ENCODE measurements at places on chromosomes 7 and 10. TPM values are rescaled to one million over a fixed set of nuclear protein-coding genes. Genes with fewer than 3 reads are reported as not detected.

Gene LBX1
- total RNA-seq: not detected

- DNase-seq: no peak
These were observed 19.4 kb downstream of the SPAM1 start for GRCh38 chr7:123944395-123944794.

GRCh38 chr10:113320211-113320610 is 232.6 kb upstream of the HABP2 start:
- DNase-seq: no peak

GRCh38 chr7:18257711-18258110 is 230.1 kb upstream of the PRPS1L1 start:
- DNase-seq: peak; percentile 57

Gene PRSS2
- not detected for total RNA-seq

Gene WNT2
- 0.20 TPM for total RNA-seq

- peak; percentile 63 for DNase-seq
These were observed 24.6 kb downstream of the NAMPT start for GRCh38 chr7:106260136-106260561.

GRCh38 chr10:53646525-53646924 is 873.9 kb upstream of the MBL2 start:
- no peak for DNase-seq

DNA sequence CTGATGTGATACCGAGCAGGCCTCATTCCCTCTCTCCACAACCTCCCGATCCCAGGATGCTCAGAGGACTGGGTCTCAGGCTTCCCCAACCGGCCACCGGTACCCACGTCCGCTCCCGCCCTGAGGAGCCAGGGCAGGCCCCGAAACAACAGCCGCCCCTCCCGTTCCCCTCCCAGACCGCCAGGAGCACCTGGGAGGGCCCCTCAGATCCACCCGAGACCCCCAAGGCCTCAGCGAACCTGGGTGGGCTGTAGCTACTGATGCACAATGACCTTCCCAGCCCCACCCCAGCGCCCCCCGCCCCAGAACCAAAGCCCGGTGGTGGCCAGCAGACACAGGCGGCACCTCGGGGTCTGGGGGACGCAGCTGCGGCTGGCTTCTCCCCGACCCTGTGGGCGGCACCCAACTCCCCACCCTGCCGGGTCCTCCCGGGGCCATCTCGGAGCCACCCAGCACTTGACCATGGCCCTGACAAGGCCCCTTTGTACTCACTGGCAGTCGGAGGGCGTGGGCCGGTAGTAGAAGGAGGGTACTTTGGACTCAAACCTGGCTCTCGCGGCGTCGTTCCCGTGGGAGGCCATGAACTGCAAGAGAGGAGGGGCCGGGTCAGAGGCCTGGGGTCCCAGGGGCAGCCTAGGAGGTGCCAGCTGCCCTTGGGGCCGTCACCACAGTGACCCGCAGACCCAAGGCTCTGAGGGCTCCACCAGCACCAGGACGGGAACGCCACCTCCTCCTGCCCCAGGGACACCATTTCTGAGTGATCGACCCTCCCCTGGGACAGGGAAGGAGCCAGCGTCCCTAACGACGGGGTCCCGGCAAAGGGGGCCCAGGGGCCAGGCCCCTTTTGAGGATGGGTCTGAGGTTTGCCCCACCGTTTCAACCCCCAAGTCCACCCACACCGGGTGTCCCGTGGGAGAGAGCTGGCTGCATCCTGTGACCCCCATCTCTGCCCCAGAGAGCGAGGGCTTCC is 28.1 kb downstream of the ADAP1 start:
- DNase-seq: no peak

- no peak for DNase-seq
These were observed 7.6 kb downstream of the STEAP4 start for GRCh38 chr7:88299126-88299525.

- DNase-seq: peak; percentile 46
These were observed 157.0 kb downstream of the EMX2 start for GRCh38 chr10:117699436-117700075.

DNA sequence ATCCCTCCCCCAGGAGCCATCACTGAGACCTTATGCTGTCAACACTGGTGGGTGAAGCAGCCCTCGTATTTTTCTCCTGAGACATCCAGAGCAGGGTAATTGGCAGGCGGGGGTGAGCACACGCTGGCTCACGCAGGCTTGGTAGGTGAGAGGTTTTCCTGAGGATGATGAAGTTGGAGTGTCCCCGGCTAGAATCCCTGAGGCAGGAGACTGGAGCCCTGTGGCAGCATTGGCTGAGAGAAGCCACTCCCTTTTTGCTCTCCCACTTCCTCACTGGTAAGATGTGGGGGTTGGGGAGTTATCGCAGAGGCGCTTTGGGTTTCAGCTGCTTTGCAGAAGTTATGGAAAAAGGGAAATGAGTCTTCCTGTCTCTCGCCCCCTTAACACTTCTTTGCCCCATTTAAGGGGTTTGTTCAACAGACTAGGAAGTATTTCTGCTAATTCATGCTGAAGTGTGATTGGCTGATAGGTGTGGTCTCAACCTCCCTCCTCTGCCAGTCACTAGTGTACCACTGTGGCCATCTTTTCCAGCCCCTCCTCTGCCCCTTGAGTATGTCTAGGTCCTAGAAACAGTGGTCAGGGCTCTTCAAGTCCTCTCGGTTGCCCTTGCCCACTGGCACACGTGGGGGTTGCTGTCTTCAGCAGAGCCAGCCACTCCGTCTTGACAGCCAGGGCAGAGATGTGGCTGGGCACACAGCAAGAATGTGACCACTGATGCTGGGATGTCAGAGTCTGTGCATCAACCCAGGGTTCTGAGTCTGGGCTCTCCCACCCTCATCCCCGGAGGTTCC is 5.7 kb downstream of the ARPC1B start:
- no peak for DNase-seq

DNA sequence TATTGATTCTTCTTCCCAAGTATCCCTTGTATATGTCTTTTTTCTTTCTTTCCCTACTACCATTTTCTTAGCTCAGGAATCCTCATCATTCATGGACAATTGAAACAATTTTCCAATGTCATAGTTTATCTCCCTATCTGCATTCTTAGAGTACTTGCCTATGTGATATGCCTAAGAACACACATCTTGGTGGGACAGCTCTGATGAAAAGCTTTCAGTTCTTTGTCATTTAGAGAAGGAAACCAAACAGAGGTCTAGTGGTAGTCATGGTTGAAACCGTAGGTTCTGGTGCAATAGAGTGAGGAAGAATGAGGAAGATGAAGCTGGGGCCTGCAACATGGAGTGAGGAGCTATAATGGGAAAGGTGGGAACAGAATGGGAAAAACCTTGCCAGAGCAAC is 28.2 kb downstream of the TDRD1 start:
- no peak for DNase-seq

DNA sequence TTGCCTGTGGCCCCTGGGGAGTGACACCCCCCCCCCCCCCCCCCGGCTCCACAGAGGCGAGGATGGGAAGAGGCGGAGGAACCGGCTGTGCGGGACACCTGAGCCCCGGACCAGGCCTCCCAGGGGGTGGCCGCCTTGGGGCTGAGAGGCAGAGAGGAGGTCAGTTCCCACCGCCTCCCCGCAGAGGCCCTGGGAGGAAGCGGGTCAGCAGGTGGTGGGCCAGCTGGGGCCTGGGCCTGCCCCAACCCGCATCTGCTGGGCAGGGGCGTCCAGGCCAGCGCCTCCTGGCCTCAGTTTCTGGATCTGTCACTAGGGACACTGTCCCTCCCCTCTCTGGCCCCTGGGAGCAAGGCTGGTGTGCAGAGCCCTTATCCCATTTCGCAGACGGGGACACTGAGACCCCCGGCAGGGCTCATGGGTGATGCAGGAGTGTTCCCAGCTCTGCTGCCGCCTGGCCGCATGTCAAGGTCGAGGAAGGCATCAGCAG is 14.6 kb upstream of the LFNG start:
- no peak for DNase-seq

DNA sequence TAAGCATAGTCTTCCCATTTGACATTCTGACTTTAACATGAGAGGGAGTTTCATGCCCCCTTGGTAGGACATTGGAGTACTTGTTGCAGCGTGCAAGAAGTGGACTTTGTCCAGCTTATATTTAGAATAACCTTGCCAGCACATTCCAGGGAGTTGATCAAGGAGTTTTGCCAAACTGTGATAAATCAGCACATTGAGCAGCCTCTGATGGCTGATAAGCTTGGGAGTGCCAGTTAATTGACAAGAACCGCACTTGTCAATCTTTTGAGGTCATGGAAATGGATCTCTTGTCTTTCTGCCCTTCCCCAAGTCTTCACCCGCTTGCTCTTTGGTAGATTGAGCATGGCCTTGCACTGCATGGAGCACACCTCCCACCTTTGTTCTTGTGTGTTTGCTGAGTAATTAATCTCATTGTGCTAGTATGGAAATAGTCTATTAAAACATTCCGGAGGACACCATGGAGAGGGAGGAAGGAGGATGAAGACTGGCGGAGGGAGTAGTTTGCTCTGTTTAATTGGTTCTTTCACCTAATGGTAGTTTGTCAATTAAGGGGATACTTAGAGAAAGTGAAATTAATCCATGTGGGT is 668.5 kb upstream of the GALNT17 start:
- no peak for DNase-seq

GRCh38 chr10:6504296-6504695 is 75.8 kb downstream of the PRKCQ start:
- no peak for DNase-seq

DNA sequence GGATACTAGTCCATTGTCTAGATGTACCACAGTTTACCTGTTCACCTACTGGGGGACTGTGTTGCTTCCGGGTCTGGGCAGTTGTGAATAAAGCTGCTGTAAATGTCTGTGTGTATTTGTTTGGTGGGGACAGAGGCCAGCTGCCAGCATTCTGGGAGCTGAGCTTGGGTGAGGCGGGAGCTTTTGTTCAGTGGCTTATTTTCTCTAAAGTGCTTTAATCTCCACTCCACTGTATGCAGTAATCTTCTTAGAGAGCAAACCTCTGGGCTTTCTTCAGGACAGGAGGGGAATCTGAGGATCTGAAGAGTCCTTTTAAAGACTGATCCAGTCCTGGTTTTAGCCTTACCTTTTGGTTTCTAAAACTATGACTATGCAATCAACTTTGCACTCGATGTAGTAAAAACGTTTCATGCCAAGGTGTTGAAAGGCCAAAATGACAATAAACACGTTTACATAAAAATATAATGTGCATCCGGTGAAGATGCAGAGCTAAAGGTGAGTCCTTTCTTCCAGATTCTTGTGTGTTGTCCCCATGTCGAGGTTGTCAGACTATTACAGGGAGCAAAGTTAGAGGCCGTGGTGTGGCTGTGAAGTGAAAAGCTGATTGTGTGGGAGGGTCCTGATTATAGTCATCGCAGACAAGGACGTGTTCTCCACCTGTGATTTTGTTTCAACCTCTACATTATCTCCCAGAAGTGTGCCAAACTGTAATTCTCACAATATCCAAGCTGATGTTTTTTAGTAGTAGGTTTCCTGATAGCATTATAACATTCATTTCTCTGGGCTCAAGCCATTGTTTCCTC is 279.8 kb downstream of the CAMK1D start:
- no peak for DNase-seq

All from M059J (cell line).